ENCODE measurements at places on chromosomes 6 and 20.

- no peak for DNase-seq
These were observed 76.9 kb downstream of the GMDS start for GRCh38 chr6:2168480-2168879.

- DNase-seq: no peak
These were observed at the start of gene SMIM28 for GRCh38 chr6:138377844-138378243. Gene SMIM28, plus strand, starts transcription at chr6:138377905. Its CDS starts 168 bp downstream, at chr6:138378073.

- no peak for DNase-seq
These were observed 932 bp upstream of the EZR start for GRCh38 chr6:158819977-158820622.

DNA sequence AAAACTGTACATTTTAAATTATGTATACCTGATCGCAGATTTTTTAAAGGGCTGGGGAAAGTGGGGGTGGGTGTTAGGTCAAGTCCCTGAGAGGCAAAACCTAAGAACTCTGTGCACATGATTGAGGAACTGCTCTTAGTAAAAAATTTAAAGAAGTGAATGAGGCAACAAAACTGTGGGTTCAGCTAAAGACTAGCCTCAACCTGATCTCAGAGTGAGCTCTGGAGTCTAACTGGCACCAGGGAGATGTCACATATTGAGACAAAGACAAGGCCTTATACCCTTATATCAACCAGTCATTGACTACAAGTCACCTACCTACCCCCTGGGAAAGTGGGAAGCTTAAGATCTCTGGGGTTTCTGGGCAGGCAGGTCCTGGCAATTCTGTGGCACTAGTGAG, 27.4 kb upstream of the RUNX2 start:
- DNase-seq: no peak

- DNase-seq: no peak
These were observed 89.7 kb downstream of the SMPDL3A start for GRCh38 chr6:122878796-122879195.

- DNase-seq: no peak
These were observed 455.0 kb downstream of the RFPL4B start for GRCh38 chr6:112802144-112802543.

DNA sequence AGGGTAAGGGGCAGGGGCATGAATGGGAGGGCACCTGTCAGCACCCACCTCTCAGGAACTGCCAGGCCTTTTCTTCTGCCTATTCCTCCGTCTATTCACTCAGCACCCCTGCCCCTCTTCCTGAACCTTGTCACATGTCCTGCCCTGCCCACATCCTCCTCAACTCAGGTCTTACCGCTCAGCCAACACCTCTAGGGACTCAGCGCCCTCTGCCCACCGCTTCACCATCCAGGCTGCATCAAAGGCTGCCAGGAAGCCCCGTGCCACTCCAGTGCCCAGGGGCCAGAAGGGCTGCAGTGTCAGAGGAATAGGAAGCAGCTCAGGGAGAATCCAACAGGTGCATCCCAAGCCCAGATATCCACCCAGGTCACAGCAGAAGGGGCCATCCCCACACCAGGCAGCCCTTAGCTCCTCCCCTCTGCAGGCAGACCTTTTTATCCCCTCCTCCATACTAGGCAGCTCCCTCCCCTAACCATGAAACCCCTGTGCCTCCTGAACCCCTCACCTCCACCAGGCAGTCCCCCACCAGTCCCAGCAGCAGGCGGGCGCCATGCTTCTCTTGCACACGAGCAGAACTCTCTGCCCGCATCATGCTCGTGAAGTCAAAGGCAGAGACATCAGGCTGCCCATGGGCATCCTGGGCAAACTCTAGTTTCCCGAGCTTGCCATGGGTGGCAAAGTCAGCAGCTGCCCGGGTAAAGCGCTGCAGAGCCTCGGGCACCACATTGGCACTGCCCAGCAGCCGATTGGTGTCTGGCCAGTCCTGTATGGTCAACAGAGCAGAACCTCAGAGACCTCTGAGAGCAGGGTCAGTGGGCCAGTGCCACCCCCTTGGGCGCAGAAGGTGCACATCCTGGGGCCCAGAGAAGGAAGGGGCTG, 5.5 kb downstream of the MICAL1 start:
- DNase-seq: no peak

DNA sequence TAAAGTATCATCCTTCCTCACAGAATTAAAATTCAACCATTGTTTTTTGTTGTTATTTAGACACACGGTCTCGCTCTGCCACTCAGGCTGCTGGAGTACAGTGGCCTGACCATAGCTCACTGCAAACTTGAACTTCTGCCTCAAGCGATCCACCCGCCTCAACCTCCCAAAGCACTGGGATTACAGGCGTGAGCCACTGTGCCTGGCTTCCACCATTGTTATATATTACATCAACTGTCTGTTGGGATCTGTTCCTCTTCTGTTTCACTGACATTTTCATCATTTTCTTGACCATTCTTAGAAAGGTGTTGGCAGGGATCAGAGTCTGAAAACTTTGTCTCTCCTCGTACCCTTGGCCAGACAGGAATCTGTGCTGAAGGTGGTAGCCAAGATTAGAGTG, 21.3 kb upstream of the TULP1 start:
- no peak for DNase-seq

DNA sequence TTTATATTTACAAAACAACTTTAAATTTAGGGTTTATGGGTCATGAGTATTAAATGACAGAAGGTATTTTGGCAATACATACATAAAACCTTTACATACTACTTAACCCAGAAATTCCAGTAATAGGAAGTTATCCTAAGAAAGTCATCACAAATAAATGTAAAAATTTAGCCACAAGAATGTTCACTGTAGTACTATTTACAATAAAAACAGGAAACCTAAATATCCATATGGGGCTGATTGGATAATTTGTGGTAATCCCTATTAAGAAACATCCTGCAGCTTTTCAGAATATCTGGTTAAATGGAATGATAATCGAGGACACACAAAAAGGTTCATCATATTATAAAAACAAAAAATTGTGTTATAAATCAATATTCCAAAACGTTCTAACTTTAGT, 44.4 kb downstream of the TRAM2 start:
- DNase-seq: no peak

GRCh38 chr6:82144852-82145340, 102.6 kb downstream of the IBTK start:
- no peak for DNase-seq

DNA sequence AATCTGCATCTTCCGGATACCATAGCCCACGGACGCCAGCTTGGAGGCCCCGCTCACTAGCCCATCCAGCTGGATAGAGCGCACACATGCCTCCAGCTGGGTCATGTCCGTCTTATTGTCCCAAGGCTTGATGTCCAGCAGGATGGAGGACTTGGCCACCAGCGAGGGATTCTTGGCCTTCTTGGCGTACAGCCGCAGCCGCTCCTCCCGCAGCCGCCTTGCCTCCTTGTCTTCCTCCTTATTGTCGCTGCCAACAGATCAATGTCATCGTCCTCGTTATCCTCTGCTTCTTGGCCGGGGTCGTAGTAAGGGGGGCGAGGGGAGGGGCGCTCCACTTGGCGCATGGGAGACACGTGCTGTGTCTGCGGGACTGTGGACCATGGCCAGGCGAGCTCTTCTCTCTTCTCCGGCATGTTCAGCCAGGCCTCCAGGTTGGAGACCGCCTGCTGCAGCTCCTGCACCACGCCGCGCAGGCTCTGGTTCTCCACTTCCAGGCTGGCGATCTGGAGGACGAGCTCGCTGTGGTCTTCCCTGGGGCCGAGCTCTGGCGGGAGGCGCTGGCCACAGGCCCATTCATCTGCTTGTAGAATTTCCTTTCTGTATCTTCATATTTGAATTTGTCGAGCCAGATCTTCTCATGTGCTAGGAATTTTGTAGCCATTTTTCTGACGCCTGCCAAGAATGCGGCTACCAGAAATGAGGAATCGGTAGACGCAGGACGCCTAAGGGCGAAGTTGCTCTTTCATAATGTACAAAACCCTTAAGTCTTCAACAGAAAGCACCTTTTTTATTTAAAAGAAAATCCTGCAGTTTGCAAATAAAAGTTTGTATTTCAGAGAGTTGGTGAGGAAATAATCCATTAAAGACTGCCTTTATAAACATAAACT, 60.1 kb upstream of the PTPRK start:
- no peak for DNase-seq

Measured in NCI-H2227 treated with DMSO at 0.1 percent for 48 hours (cell line).